OCI-LY7 (cell line): ENCODE measurements at places on chromosomes 6 and 20.
A peak's percentile ranks its signal among the peaks of the same experiment; 100 is the strongest.

DNA sequence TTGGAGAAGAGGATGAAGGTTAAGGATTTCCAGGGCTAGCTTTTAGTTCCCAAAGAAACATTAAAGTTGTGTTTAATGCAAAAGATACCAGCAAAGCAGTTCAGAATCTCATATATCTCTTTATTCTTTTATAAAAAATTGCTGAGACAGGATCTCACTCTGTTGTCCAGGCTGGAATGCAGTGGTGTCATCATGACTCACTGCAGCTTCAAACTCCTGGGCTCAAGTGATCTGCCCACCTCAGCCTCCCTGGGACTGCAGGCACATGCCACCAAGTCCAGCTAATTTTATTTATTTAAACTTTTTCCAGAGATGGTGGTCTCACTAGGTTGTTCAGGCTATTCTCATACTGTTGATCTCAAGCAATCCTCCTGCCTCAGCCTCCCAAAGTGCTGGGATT lies 41.1 kb upstream of the CAP2 start:
- no peak for DNase-seq

GRCh38 chr6:34688956-34689355 lies 7.6 kb downstream of the ILRUN start:
- no peak for DNase-seq

DNA sequence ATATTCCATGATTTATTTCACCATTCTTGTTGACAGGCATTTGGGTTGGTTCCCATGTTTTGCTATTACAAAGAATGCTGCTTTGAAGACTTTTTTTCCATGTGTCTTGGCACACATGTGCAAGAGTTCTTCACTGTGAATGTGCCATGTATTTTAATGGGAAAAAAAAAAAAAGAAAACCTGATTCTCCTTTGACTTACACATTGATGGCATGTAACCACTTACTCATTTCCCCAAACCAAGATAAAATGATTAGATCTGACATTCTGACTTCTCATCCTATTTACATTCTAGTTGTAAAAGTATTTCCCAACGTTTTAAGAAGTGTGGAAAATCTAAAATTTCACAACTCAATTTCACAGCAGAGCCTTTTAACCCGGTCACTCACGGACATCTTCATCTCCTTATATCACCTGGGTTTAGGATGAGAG lies 4.4 kb downstream of the CAP2 start:
- no peak for DNase-seq

- no peak for DNase-seq
Observed at GRCh38 chr6:35330541-35331119, 11.7 kb upstream of the PPARD start.

GRCh38 chr20:25547063-25547462 lies 38.3 kb downstream of the NINL start:
- DNase-seq, result no peak

GRCh38 chr6:121505284-121505683 lies 69.8 kb downstream of the GJA1 start:
- DNase-seq, result no peak

DNA sequence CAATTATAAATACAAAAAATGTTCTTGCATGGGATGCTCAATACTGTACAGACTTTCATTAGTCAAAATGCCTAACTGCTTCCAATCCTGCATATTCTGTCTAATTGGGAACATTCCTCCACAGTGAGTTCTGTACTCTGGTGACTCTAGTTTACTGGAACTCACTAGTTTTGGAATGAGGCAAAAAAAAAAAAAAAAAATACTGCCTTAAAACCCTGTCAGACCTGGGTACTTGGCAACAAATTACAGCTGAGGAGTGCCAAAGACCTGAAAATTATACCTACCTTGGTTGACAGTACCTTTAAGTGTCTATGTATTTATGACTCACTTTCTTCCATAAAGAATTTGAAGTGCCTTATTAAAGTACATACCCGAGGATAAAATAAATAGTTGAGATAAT lies 276.7 kb downstream of the FARS2 start:
- DNase-seq, result no peak

GRCh38 chr6:98547634-98548033 lies 286.7 kb upstream of the POU3F2 start:
- DNase-seq, result no peak

DNA sequence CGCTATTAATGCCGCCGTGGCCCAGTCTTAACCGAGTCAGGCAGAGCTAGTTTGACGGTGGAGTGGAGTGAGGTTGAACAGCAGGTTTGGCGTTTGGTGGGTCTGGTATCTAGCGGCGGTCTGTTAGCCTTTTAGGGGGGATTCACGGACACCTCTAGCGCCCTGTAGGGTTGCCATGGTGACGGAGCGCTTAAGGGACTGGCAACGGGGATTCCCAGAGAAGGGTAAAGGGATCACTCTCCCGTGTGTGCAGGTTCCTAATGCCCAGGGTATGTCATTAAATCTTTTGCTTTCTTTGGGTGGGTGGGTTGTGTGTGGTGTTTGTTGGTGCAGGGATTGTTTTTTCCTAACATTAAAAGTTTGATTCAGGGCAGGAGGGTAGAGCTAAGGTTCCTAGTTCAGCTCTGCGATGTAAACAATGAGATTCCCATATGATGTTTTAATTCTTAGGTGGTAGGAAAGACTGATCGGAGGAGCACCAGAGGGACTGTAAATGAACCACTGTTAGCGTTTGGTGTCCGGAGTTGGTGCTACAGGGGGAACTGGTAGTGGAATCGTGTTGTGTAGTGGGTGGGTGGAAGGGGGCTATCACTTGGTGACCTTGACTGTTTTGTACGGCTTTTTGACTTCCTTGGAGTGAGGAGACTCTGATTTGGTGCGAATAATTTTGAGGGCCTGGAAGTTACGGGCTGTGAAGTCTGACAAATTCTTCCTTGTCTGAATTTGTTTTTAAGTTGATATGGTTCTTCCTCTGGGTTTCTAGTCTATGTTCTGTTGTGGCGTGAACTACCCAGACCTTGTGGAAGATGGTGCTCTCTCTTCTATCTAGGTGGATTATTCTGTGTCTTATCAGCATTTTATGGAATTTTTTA lies 5.0 kb downstream of the BRD2 start:
- DNase-seq, result peak; percentile 62

DNA sequence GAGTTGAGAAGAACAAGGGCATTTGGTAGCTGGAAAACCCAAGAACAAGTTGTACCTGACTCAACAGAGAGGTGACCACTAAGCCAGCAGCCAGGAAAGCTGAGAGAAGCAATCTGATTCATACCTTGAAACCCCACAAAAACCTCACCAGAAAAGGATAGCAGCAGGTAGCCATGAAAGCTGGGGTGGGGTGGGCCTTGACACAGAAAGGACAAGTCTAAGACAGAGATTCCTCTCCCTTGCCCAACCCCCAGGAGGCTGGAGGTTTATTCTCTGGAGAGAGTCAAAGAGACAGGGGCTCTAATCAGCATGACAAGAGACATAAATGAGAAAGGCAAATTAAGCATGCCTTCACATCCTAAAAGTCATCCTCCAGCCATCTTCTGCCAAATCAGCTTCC lies 151.7 kb upstream of the DST start:
- no peak for DNase-seq

- no peak for DNase-seq
Observed at GRCh38 chr6:30450548-30450908, 38.8 kb upstream of the HLA-E start.

DNA sequence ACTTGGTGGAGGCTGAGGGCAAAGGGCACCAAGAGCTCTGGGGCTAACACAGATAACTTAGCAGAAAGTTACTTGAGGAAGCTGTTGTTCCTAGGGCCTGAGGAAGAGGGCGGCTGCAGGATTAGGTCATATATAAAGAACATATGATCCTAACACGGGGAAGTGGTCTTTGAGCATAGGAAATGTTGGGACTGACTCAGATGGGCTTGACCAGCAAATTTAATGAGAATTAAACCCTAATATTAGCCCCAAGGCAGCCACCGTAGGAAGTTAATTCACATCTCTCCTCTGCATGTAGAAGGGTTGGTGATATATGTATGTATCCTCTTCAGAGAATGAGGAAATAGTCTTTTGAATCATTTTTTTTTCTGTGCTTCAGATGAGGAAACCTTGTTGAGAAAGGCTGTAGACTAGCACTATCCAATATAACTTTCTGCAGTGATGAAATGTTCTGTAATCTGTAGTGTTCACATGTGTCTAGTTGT lies 9.2 kb upstream of the ZBTB9 start:
- DNase-seq, result no peak

DNA sequence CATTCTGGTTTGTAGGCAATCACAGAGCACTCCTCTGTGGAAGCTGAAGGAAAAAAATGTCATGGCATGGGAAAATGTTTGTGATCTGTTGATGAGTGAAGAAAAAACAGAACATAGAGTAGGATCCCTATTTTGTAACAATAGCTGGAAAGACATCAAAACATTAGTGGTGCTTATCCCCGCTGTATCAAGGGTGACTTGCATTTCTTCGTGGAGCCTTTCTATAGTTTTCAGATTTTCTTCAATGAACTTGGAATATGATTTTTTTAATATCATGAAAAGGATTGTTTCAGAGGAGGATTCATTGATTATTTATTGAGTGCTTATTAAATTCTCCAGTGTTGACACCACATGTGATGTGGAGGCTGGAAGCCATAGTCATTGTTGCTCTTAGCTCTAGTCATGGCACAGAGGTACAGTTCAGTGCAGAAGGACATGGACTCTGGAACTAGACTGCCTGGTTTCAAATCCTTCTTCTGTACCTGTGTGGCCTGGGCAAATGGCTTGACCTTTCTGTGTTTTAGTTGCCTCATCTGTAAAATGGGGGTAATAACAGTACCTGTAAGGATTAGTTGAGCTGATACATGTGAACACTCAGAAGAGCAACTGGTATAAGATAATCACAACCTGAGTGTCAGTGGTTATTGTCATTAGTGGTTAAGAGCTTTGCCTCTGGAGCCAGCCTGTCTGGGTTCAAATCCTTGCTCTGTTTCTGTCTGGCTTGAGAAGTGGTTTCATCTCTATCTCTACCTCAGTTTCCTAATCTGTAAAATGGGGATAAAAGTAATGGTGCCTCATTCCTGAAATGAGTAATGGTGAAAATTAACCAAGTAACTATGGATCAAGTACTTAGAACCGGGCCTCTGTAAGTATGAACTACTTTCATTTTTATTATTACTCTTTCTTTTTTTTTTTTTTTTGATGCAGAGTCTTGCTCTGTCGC lies 14.7 kb upstream of the CDKN1A start:
- DNase-seq, result no peak

GRCh38 chr6:169867751-169868191 lies 116.3 kb downstream of the ERMARD start:
- DNase-seq, result no peak

GRCh38 chr20:22833851-22834250 lies 201.3 kb upstream of the SSTR4 start:
- no peak for DNase-seq

DNA sequence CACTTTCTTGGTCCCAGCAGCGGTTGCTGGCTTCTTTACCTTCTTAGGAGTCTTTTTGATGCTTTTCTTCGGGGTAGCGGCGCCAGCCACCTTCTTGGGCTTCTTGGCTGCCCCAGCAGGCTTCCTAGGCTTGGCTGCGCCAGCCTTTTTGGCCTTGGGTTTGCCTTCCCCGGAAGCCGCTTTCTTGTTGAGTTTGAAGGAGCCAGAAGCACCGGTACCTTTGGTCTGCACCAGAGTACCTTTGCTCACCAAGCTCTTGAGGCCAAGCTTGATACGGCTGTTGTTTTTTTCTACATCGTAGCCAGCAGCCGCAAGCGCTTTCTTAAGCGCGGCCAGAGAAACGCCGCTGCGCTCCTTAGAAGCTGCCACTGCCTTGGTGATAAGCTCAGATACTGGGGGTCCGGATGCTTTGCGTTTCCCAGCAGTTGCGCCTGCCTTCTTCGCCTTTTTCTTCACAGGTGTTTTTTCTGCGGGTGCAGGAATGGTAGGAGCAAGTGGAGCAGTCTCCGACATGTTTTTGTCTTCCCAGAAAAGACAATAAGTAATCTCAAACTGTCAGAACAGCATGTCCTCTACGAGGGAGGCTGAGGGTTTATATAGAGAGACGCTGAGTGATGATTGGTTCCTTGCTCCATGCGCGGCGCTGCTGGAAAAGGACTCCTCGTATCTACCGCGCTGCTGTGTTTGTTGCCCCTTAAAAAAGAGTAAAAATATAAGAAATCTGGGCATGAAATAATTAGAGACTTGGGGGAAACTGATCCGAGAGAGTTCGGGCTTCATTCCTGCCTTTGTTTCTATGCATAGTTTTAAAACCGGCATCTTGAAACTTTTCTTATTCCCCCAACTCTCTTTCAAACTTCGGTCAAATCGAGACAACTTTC lies 130.3 kb upstream of the BTN3A2 start:
- peak; percentile 90 for DNase-seq

DNA sequence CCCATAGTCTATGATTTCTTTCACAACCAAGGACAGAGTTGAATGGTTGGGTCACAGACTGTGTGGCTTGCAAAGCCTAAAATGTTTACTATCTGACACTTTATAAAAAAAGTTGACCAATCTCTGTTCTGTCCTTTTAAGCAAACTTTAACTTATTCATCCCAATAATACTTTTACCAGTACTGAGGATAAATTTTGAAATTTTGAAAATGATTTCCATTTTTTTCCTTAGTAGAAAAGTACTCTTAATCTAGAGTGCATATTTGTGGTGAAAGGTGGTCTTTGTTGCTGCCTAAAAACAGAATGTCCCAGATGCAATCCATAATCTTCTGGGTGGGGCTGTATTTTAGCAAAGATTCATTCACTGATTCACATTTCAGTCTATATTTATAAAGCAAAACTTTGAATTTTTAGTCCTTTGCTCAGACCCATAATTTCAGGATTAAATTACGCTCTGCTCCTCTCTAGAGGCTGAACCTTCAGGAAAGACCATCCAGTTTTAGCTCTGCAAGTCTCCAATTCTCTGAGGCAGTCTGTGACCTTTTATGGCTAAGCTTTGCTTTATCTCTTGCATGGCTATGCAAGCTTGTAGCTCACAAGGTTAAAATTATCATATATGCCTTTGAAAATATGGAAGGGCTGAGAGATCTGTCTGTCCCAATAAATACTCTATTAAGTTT lies 573.5 kb downstream of the COL12A1 start:
- DNase-seq, result no peak

GRCh38 chr6:144578385-144579350 lies 293.5 kb downstream of the UTRN start:
- no peak for DNase-seq

- DNase-seq, result no peak
Observed at GRCh38 chr6:133587546-133588160, 301.3 kb upstream of the TCF21 start.

DNA sequence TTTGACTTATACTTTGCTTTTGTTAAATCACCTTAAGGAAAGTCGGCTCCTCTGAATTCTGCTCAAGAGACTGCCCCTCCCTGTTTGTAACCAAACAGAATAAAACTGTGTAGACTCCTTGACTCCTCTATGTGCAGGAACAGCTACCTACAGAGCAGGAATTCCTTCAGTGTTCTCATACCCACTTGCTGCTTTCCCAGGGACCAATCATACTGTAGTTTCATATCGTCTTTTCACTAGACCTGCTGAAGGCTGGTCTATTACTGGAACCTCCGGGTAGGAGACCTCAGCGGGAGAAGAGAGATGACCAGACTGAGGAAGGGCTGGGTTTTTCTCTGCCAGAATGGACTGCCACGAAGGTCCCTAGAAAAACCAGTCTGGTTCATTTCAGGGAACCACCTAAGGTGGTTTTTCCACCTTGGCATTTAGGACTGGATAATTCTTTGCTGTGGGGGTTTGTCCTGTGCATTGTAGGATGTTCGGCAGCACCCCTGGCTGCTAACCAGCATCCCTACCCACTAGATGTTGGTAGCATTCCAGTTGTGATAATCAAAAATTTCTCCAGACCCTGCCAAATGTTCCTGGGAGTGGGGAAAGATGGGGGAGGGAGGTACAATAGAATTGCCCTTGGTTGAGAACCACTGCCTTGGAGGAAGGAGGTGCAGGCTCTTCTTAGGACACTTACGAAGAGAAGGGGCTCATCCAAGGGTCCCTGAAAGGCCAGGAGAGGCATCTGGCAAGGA lies 80.5 kb downstream of the DNAAF9 start:
- no peak for DNase-seq
